ENCODE measurements at places on chromosomes 11 and 22.

GRCh38 chr11:45133878-45134277 is 12.6 kb upstream of the PRDM11 start:
- H3K27me3 ChIP-seq: peaks cover 64% of the 10 kb centered on the region
- no peak overlapping the region for H3K27ac ChIP-seq
- no peaks in the 10 kb centered on the region for H3K4me1 ChIP-seq
- no peak for DNase-seq

GRCh38 chr11:73651252-73651651 is 4.9 kb downstream of the PLEKHB1 start:
- H3K27me3 ChIP-seq: no peaks in the 10 kb centered on the region
- H3K36me3 ChIP-seq: no peaks in the 10 kb centered on the region
- no peak overlapping the region for H3K4me3 ChIP-seq
- DNase-seq: no peak
- H3K4me1 ChIP-seq: no peaks in the 10 kb centered on the region

DNA sequence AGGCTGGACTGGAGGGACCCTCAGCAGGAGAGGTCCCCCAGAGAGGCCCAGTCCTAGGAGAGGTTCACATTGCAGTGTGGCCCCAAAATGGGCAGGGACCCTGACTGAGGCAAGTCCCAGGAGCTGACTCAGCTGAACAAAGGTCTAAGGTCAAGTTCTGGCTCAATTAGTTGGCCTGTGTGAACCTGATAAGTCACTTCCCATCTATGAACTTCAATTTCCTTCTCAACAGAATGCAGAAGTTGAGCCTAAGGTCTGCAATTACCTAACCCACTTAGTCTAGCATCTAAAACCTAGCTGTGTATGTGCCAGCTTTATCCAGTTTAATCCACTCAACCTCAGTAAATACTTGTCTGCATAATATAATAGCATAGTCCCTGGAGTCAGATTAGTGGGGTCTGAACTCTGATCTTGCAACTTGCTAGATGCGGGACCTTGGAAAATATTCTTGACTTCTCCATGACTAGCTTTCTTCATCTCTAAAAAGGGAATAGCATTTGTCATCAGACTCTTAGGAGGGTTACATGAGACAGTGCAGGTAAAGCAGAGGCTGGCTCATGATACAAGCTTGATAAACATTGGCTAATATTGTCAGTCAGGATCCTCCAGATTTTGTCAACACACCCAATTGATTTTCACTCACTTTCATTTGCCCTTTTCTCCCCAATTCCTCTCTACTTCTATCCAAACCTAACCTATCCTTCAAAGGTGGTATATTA is 465.5 kb downstream of the INSC start:
- DNase-seq: no peak
- no peaks in the 10 kb centered on the region for H3K36me3 ChIP-seq
- H3K4me1 ChIP-seq: no peaks in the 10 kb centered on the region
- no peak overlapping the region for H3K4me3 ChIP-seq
- H3K27ac ChIP-seq: no peak overlapping the region

- H3K36me3 ChIP-seq: no peaks in the 10 kb centered on the region
- peak overlapping the region; percentile 74 for H3K4me3 ChIP-seq
- H3K4me1 ChIP-seq: peaks cover 5% of the 10 kb centered on the region
- H3K27ac ChIP-seq: no peak overlapping the region
These were observed 841 bp upstream of the TUB start for GRCh38 chr11:8080069-8080670.

DNA sequence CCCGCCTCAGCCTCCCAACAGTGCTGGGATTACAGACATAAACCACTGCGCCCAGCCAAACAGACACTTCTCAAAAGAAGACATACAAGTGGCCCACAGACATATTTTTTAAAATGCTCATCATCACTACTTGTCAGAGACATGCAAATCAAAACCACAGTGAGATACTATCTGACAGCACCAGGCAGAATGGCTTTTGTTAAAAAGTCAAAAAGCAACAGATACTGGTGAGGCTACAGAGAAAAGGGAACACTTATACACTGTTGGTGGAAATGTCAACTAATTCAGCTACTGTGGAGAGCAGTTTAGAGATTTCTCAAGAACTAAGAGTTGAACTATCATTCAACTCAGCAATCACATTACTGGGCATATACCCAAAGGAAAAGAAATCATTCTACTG is 67.0 kb downstream of the ARHGAP20 start:
- no peak overlapping the region for H3K4me3 ChIP-seq
- no peaks in the 10 kb centered on the region for H3K4me1 ChIP-seq
- no peaks in the 10 kb centered on the region for H3K27me3 ChIP-seq

DNA sequence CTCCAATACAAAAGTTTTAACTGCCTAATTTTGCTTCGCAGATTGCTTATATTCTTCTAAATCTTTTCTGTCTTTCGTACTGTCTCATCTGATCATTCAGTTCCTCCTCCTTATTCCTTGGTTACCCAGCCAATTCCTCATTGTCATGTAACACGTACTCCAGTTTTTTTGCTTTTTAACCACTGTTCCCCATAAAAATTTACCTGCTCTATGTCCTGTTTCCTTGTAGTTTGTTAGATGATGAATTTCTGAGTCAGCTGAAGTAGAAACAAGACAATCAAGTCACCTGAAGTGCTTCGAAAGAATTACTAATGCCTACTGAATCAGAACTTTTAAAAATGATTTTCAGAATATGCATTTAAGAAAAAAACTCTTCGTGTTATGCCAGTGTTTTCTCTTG is 150.6 kb downstream of the CNTN5 start:
- H3K36me3 ChIP-seq: no peaks in the 10 kb centered on the region
- DNase-seq: no peak
- H3K4me1 ChIP-seq: no peaks in the 10 kb centered on the region
- no peak overlapping the region for H3K27ac ChIP-seq
- no peak overlapping the region for H3K4me3 ChIP-seq

- H3K4me1 ChIP-seq: peaks cover 4% of the 10 kb centered on the region
- no peaks in the 10 kb centered on the region for H3K27me3 ChIP-seq
- no peak overlapping the region for H3K4me3 ChIP-seq
- DNase-seq: no peak
These were observed 44.8 kb upstream of the C11orf87 start for GRCh38 chr11:109377039-109377742.

DNA sequence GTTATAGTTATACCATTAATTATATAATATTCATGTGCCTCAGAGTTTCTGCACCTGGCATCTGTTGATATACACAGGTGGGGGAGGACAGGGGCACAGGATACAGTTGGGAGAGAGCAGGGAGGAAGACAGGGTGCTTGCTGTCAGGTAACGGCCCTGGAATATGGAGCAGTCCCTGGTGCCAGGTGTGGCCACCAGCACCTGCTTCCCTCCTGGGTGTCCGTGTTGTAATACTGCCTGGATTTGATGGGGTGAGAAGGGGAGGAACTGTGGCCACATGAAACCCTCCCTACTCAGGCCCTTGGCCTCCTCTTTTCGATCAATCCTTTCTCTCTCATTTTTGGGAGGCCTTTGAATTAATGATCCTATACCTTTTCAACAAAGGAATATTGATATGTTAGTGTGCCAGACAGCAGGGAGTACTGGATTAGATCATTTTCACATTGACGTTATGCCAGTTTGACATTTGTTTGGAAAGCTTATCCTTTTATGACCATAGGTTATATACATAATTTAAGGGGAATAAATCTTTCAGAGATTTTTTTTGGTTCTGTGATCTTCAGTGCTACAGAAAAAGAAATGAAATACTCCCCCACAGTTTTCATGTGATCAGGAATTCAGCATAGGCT is 88.6 kb downstream of the TEAD1 start:
- H3K4me3 ChIP-seq: no peak overlapping the region
- H3K4me1 ChIP-seq: peaks cover 24% of the 10 kb centered on the region
- DNase-seq: no peak
- H3K27me3 ChIP-seq: no peaks in the 10 kb centered on the region
- no peak overlapping the region for H3K27ac ChIP-seq

Data from GM23248 (cell line).